ENCODE measurements at places on chromosomes 2 and 18.
A peak's percentile ranks its signal among the peaks of the same experiment; 100 is the strongest.

- no peak for DNase-seq
Observed at GRCh38 chr18:36560187-36560586, 262.7 kb downstream of the FHOD3 start.

- no peak for DNase-seq
Observed at GRCh38 chr2:142061733-142062132, 69.1 kb downstream of the LRP1B start.

- peak; percentile 76 for DNase-seq
Observed at GRCh38 chr2:96536445-96537065, at the start of gene ARID5A. ARID5A (plus strand) TSS chr2:96536752; CDS start chr2:96536827, 75 bp downstream.

GRCh38 chr18:74499633-74500032 lies 3.5 kb downstream of the CNDP2 start:
- DNase-seq = peak; percentile 74

DNA sequence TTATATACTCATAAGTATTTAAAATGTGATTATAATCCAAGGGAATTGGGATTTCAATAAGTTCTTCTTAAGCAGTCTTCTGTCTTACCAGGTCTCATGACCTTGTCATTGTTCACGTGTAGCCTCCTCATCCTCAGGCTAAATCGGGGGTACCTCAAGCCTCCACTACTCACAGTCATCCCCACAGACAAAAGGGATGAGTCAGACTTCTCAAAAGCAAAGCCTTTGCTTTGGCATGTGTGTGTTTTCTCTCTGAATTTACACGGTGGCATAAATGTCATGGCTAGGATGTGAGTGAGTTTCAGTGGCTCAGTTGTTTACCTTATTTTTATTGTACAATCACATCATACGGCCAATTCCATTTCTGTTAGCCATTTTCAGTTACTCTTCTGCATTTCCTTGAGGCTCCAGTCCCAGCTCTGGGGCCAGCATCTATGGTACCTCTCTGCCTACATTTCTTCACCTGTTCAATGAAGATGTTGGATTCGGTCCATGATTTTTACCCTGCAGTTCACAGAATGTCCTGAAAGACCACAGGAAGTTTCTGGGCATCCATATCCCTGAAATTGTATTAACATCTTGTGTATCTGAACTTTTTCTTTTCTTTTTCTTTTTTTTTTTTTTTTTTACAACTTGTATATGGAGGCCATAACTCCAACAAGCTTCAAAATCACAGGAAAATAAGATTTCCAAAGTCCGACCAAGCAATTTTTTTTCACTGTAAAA lies 195.3 kb downstream of the FHOD3 start:
- DNase-seq = no peak

GRCh38 chr2:77469106-77469505 lies 53.1 kb downstream of the LRRTM4 start:
- no peak for DNase-seq

GRCh38 chr2:105391058-105391627 lies 7.7 kb downstream of the FHL2 start:
- peak; percentile 53 for DNase-seq

DNA sequence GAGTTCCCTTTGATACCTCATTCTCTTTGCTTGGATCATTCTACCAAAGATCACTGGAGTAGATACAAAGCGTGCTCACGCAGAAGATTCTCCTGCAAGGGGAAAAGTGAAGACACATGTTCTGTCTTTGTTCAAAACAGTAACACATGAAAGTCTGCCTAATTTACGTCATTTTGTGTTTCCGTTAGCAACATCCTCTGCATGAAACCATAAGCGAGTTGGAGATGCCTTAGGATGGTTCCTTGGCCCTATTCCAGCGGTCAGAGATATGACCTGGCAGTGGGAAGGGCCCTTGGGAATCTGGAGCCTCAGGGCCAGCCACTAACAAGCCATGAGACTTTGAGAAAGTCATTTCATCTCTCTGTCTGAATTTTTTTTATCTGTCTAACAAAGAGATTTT lies 180.9 kb upstream of the TWIST2 start:
- DNase-seq = peak; percentile 99

- no peak for DNase-seq
Observed at GRCh38 chr2:109411640-109412325, 202.0 kb downstream of the SEPTIN10 start.

DNA sequence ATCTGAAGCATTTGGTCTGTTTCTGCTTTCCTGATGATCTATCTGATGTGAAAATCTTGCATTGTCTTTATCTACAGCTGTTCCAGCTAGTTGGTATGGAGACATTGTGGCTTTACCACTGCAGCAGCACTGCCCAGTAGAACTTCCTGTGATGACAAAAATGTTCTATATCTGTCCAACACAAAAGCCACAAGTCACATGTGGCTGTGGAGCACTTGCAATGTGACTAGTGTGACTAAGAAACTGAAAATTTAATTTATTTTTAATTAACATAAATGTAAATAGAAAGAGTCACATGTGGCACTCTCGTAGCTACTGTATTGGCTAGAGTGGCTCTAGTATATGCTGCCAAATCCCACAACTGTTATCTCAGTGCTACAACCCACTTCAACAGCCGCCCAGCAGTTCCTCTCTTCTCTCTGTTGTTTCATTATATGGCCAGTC lies 425.7 kb downstream of the SETBP1 start:
- peak; percentile 51 for DNase-seq

Measured in fibroblast of mammary gland (primary cell).